ENCODE measurements at places on chromosomes 11 and 22.

- no peak for DNase-seq
Measured at GRCh38 chr11:115217726-115218311, 286.4 kb downstream of the CADM1 start.

DNA sequence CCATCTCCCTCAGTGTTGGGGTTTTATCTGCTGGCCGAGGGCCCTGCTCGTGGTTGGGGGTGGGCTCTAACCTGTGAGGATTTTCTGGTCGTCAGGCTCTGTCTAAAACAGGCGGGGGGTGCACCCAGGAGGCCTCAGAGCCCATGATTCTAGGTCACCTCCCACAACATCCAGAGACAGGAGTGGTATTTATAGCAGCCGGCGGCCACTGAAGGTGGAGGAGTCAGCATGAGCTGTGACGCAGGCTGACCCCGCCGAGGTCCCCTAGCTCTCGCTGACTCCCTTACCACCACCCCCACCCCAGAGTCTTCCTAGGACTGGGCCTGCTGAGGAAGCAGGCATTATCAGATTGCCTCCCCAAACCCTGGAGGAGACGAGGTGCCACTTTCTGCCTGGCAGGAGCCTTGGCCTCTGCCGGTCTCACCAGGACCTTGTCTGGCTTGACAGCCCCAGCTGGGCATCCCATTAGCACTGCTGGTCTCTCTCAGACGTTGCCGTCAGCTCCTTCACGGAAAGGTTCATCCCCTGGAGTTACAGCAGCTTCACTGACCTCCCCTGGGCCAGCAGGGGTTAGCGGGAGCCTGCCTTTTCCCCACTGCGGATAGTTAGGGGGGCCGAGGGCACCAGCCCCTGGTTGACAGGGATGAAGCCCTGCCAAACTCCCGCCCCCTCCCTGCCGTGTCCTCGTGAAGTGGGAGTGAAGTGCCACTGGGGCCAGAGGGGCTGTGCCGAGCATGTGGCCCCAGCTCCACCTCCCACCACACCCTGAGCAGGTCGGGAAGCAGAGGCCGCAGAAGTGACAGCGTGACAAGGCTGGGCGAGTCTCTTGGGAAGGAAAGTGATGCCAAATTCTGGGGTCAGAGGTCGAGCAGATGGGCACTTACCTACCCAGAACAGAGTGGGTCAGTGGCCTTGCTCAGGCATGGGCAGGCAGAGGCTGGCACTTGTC is 26.5 kb downstream of the DAGLA start:
- no peak for DNase-seq

DNA sequence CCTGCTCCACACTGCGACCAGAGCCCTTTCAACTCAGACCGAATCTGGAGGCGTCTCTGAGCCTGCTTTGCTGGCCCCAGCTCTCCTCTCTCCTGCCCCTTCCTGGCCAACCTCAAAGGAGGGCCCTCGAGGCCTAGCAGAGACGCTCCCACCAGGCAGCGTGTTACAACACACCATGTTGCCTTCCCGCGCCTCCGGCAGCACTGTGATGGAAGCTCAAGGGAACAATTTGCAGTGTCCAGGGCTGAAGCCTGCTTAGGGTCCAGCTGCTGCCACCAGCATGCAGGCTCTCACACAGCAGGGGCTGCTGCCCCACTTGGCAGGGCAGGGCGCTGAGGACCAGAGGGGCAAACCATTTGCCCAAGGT is 18.4 kb downstream of the LINC01488 start:
- DNase-seq: no peak

GRCh38 chr11:30579415-30580175 is 6.6 kb downstream of the MPPED2 start:
- DNase-seq: no peak

DNA sequence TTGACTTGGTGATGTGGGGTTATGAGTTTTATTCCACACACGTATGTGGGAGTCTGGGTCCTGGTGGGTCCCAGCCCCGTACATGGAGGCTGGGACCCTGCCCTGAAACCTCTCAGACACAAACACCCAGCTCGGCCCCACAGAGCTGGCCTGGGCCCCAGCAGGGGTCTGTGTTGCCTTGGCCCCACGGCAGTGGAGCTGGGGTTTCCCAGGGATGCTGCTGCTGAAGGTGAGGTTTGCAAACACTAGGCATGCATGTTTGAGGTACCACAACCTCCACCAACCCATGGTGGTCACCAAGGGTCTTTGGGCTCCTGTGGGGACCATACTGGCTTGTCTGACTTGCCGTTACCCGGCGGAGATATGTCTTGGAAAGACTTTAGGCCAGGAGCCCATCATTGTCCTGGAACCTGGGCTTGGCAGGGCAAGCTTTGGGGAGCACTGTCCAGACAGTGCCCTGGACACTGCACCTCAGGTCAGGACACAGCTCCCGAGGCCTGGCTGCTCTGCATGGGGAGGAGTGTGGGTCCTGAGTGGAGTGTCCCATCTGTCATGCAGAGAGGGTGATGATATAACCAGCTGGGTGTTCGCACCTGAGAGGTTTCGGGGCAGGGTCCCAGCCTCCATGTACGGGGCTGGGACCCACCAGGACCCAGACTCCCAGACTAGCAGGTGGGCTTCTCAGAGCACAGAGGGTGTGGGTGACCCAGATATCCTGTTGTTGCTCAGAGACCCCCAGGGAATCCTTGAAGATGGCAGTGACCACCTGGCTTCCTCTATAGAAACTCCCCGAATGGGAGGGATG is 63.3 kb downstream of the KCNQ1 start:
- no peak for DNase-seq

GRCh38 chr22:41687901-41688364 is 734 bp downstream of the SNU13 start:
- DNase-seq: peak; percentile 46

DNA sequence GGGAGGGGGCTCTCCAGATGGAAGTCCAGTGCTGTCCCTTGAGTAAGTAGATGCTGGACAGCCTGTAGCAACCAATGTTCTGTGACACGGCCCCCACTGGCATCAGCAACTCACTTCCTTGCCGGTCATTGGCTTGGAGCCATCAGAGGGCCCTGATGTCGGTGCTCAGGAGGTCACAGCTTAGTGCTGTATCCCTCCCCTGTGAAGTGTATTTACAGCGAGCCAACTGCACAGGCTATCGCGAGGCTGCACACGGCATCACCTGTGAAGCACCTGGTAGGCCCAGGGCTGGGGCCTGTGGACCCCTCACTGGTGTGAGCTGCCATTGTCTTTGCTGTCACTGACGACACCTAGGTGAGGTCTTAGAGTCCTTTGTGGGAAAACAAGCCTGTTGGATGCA is 13.4 kb upstream of the ACR start:
- DNase-seq: no peak

GRCh38 chr11:100800202-100800601 is 113.1 kb downstream of the ARHGAP42 start:
- no peak for DNase-seq

DNA sequence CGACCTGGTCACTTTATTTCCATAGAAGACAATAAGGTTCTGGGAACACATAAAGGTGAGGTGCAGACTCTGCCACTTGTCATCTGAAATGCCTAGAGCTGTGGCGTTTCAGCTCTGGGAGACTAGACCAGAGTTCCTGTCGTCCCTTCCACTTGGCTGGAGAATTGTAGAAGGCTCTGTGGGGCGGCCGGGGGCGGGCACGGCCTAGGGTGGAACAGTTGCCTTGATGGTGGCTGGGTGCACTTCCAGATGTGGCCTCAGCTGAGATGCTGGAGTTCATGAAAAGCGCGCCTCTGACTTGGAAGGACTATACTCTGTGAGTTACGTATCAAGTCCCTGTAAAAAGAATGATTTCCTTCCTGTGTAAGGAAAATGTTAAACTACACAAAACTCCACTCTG is 16.8 kb downstream of the TRMU start:
- no peak for DNase-seq

DNA sequence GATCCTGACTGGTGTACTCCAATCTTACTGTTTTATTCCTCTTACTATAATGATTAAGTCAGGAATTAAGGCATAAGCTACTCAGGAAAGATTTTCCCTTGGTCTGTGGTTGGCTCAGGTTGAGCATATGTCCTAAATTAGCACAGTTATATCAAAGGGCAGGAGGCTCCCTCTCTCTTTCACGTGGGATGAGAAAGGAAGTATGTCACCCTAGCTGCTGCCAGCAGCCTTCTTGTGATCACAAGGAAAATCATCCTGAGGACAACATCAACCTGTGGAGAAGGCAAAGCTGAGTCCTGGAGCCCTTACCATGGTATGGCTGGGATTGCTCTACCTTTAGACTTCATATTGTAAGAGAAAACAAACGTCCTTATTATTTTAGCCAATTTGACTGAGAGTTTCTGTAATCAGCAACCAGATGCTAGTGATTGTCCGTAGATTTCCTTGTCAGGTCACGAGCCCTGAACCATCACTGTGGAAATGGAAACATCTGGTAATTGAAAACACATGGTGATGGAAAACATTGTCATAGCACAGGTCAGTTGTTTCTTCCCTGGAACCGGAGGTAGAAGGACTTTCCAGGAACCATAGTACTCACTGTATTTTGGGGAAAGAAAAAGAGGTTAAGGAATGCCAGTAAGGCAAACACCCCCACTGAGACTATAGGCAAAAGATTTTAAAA is 40.6 kb upstream of the DEUP1 start:
- no peak for DNase-seq

DNA sequence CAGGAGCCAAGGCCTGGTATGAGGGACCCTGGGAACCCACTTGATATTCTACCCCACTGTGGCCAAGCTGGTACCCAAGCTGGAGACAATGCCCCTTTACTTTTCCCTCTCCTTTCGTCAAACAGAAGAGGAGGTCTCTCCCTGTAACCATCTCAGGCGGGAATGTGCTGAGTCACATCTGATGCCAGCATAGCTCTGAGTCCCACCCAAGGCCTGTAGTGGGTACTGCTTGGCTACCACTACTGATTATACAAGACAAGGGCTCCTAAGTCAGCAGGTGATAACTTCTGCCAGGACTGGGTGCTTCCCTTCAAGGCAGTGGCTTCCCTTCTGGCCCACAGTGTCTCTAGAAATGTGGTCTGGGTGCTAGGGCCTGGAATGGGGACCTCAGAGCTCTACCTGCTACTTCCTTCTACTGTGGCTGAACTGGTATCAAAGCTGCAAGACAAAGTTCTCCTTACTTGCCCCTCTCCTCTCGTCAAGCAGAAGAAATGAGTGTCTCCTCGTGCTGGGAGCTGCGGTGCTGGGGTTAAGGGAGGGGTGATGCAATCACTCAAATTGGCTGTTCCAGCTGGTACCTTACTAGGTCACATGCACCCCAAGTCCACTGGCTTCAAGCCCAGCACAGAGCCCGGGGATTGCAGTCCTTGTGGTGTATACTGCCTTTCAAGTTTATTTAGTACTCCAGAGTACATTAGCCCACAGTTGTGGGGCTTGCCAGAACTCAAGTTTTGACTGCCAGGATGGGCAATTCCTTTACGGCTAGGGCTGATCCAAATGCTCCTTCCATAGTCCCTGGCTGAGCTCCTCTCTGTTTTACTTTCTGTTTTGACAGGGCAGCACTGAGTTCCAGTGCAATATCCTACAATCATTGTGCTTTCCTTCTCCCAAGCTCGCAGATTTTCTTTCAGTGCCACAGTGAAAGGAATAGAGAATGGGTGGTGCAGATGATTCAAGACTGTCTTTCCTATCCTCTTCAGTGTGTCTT is 419.7 kb upstream of the CNTN5 start:
- DNase-seq: no peak

- peak; percentile 45 for DNase-seq
Measured at GRCh38 chr11:64267207-64267945, 16.0 kb downstream of the PLCB3 start.

- DNase-seq: no peak
Measured at GRCh38 chr22:35804421-35804820, 86.7 kb downstream of the APOL5 start.

GRCh38 chr11:15806217-15806616 is 550.1 kb downstream of the SOX6 start:
- DNase-seq: no peak

DNA sequence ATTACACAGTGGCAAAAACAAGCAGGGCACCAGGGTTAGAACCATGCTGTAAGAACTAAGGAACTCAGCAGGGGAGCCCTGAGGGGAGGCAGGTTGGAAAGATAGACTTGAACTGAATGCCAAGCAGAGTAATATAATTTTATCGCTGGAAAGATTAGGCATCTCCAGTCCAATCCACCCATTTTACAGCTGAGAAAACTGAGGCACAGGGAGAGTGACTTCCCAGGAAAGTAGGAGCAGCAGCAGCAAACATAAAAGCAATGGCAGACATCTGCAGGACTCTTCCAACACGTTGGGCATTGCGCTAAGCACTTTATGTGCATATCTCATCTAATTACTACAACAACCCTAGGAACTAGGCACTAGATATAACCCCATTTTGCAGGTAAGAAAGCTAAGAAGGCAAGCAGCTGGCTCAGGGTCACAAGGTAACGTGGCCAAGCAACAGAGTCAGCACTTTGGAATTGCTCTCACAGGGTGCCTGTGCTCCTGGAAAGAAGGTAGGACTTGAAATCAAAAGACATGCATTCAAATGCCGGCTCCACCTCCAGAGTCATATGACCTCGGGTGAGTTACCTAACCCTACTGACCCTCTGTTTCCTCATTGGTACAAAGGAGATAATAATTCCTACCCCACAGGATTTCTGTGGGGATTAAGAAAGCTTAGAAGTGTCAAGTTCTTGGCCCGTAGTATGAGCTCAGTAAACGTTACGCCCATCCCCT is 215.3 kb downstream of the BARX2 start:
- DNase-seq: no peak

DNA sequence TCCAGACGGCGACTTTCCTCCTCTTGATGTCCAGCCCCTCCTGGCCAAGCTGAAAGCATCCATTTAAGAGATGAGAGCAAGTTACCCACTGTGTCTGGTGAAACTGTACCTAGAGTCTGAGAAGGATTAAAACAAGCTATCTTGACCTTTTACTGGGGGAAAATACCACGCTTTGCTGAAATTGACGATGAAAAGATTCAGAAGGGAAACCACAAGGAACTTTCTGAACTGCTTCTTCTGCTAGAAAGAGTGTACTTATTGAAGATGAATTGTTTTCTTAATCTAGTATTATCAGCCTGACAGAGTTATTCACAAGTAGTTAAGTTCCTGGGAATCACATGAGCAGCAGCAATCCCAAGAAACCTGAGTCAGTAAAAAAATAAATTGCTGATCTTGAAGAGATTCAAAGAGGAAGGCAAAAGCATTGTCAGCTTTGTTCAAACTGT is 13.1 kb upstream of the MS4A6A start:
- no peak for DNase-seq

GRCh38 chr11:77136074-77136473 is 8.0 kb downstream of the MYO7A start:
- DNase-seq: no peak

GRCh38 chr11:22371160-22371559 is 33.0 kb downstream of the SLC17A6 start:
- DNase-seq: no peak

DNA sequence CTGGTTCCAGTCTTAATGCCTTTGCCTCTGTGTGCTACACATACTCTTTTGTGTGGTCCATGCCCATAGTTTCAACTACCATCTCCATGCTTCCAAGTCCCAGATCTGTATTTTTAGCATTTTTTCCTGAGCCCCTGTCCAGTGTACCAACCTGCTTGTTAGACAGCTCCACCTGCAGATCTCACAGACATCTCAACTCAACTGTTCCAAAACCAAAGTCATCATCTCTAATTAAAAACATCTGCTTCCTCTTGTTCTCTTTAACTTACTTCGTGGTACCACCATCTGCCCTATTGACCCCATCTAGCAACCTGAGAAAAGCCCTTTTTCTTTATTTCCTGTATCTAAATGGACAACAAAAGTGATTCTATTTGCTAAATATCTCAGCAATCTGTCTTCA is 8.6 kb upstream of the KMT2A start:
- no peak for DNase-seq

GRCh38 chr11:108221371-108221770 is 1.1 kb downstream of the NPAT start:
- DNase-seq: no peak

All from femur (tissue), 1 donor.